Small intestine (tissue), 16 donors: ENCODE measurements at places on chromosomes 1 and 21. TPM values are rescaled to one million over a fixed set of nuclear protein-coding genes. Genes with fewer than 3 reads are reported as not detected.

Gene BRINP3
- 6.5 TPM for polyA plus RNA-seq

Gene NKAIN1
- polyA plus RNA-seq: not detected

- no peak overlapping the region for H3K27ac ChIP-seq
- H3K36me3 ChIP-seq: no peaks in the 10 kb centered on the region
- H3K4me3 ChIP-seq: no peak overlapping the region
- H3K27me3 ChIP-seq: no peaks in the 10 kb centered on the region
- no peaks in the 10 kb centered on the region for H3K4me1 ChIP-seq
Measured at GRCh38 chr1:199029855-199030254, 391.0 kb downstream of the PTPRC start.

- H3K4me1 ChIP-seq: peaks cover 30% of the 10 kb centered on the region
- H3K4me3 ChIP-seq: no peak overlapping the region
- peak overlapping the region; percentile 87 for H3K27ac ChIP-seq
- DNase-seq: peak; percentile 99
Measured at GRCh38 chr1:206969090-206969489, 1.2 kb downstream of the FCAMR start.

GRCh38 chr1:84367219-84367618, 31.1 kb upstream of the DNASE2B start:
- no peaks in the 10 kb centered on the region for H3K36me3 ChIP-seq
- no peak overlapping the region for H3K4me3 ChIP-seq
- H3K27me3 ChIP-seq: no peaks in the 10 kb centered on the region
